Transverse colon (tissue), 4 donors: ENCODE measurements at places on chromosomes 3 and 15. TPM values are rescaled to one million over a fixed set of nuclear protein-coding genes. Genes with fewer than 3 reads are reported as not detected.
A peak's percentile ranks its signal among the peaks of the same experiment; 100 is the strongest.

DNA sequence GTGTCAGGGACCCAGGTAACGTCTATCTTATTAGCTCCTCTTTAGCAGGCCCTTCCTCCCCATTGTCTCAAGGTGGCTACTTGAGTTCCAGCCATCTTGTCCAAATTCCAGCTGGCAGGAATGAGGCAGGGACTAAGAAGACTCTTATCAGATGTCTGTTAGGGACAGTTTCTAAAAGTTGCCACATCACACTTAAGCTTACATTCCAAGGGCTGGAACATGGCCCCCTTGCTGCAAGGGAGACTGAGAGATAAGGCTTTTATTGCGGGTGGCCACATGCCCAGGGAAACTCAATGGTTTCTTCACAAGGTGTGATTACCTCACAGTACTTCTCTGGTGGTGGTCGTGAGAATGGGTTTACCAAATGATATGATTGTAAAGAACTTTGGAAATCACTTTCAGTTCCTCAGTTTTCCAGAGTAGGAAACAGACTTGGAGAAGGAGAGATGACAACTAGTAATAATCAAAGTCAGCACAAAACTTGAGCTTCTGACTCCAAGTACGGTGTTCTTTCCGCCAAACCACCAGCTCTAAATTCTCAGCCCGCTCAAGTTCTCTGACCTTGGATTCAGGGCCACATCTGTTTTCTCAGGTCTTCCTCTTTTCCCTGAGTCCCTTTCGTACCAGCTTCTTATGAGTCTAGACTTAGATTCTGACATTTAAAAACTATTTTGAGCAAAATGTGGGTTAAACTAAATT is 14.2 kb downstream of the PDIA5 start:
- H3K4me3 ChIP-seq: no peak overlapping the region
- DNase-seq: no peak
- H3K36me3 ChIP-seq: no peaks in the 10 kb centered on the region
- H3K27ac ChIP-seq: peak overlapping the region; percentile 50
- no peaks in the 10 kb centered on the region for H3K27me3 ChIP-seq

DNA sequence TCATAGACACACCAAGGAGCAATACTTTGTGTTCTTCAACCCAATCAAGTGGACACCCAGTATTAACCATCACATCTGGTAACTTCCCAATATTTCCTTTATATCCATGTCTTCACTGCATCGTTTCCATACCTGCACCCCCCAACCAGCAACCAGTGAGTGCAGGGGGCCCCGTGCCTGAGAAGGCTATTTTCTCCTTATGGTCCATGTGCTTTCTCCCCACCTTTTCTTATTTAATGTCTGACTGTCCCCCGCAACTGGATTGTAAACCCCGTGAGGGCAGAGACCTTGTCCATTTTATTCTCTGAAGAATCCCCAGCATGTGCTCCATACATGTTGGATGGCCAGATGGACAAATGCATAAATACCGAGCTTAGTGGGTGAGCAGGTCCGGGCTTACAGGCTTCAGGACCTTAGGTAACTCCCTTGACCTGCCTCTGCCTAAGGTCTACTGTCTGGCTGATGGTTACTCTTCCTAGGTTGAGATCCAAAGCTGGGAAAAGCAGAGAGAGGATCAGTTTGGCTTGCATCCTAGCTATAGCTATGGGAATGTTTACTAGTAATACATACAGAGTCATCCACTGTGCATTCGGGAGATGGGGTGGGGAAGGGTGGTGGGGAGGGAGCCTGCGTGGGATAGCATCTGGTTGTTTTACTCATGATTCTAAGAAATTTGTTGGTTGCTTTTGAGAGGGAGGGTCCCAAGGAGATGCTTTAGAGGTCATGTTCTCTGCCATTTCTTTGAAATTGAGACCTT is 41.5 kb downstream of the PXYLP1 start:
- DNase-seq: no peak
- no peaks in the 10 kb centered on the region for H3K36me3 ChIP-seq
- no peak overlapping the region for H3K27ac ChIP-seq
- no peak overlapping the region for H3K4me3 ChIP-seq
- no peaks in the 10 kb centered on the region for H3K4me1 ChIP-seq

DNA sequence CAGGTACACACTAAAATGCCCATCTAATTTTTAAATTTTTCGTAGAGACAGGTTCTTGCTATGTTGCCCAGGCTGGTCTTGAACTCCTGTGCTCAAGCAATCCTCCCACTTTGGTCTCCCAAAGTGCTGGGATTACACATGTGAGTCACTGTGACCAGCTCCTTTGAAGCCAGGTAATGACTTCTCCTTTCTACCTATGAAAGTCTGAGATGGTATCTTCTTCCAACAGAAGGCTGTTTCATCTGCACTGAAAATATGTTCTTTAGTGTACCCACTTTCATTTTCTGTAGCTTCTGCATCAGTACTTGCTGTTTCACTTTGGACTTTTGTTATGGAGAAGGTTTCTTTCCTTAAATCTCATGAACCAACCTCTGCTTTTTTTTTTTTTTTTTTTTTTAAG is 8.8 kb downstream of the OIP5 start:
- no peak overlapping the region for H3K4me3 ChIP-seq
- no peak overlapping the region for H3K27ac ChIP-seq
- no peaks in the 10 kb centered on the region for H3K4me1 ChIP-seq
- DNase-seq: no peak

- peak; percentile 58 for DNase-seq
- no peak within 1 kb of the TSS for H3K4me3 ChIP-seq
- H3K27ac ChIP-seq: no peak within 1 kb of the TSS
- H3K27me3 ChIP-seq: no peaks in the 10 kb centered on the region
- H3K36me3 ChIP-seq: no peaks in the 10 kb centered on the region
- H3K4me1 ChIP-seq: no peaks in the 10 kb centered on the region
Measured at GRCh38 chr3:112132975-112133448, at the start of gene GCSAM. TSS of gene GCSAM (minus strand) at chr3:112133248. CDS start at chr3:112133120, 128 bp downstream.

- no peaks in the 10 kb centered on the region for H3K36me3 ChIP-seq
- no peak overlapping the region for H3K4me3 ChIP-seq
- no peaks in the 10 kb centered on the region for H3K27me3 ChIP-seq
- DNase-seq: no peak
- peaks cover 2% of the 10 kb centered on the region for H3K4me1 ChIP-seq
Measured at GRCh38 chr15:61137105-61137792, 91.9 kb downstream of the RORA start.

- no peaks in the 10 kb centered on the region for H3K4me1 ChIP-seq
- no peak for DNase-seq
- no peak overlapping the region for H3K27ac ChIP-seq
- H3K36me3 ChIP-seq: no peaks in the 10 kb centered on the region
Measured at GRCh38 chr3:153295901-153296300, 133.9 kb downstream of the RAP2B start.

DNA sequence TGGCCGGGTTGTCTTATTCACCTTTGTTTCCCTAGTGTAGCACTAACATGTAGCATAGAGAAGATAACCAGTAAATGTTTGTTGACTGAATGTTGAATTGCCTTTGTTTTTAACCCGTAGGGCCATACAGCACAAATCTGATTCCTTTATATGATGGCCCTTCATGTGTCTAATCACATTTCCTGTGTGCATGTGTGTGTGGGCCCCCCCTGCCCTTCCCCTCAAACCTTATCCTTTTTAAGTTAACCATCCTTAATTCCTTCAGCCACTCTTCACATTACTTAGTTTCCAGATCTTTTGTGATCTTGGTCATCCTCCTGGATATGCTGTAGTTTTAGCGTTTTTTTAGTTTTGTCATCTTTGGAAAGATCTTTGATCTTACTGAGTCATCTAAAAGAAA is 4.2 kb downstream of the NEO1 start:
- no peak for DNase-seq
- H3K27me3 ChIP-seq: no peaks in the 10 kb centered on the region
- no peak overlapping the region for H3K27ac ChIP-seq
- no peaks in the 10 kb centered on the region for H3K36me3 ChIP-seq
- peaks cover 11% of the 10 kb centered on the region for H3K4me1 ChIP-seq

DNA sequence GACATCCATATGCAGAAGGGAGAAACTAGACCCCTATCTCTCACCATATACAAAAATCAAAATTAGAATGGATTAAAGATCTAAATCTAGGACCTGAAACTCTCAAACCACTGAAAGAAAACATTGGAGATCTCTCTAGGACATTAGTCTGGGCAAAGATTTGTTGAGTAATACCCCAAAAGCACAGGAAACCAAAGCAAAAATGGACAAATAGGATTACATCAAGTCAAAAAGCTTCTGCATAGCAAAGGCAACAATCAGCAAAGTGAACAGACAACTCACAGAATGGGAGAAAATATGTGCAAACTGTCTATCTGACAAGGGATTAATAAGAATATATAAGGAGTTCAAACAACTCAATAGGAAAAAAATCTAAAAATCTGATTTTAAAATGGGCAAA is 54.8 kb downstream of the MYO9A start:
- DNase-seq: no peak
- no peak overlapping the region for H3K27ac ChIP-seq
- no peaks in the 10 kb centered on the region for H3K36me3 ChIP-seq
- H3K4me1 ChIP-seq: no peaks in the 10 kb centered on the region

DNA sequence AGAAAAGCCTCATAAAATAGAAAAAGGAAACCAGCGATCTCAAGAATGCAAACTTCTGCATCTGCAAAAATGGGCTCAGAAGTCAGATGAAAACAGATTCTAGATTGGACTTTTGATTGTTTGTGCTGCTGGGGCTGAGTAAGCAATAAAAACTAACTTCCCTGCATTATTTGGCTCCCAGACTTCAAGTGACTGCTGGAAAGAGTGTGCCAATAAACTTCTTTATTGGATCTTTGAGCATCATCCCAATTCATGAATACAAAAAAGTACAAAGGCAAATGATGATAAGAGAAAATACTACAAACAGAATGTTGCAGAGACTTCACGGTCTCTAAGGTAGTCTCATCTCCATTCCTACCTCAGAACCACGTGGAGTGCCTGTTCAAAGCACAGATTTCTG is 97.9 kb downstream of the FGF12 start:
- no peak overlapping the region for H3K27ac ChIP-seq
- H3K4me1 ChIP-seq: no peaks in the 10 kb centered on the region
- no peak overlapping the region for H3K4me3 ChIP-seq
- H3K36me3 ChIP-seq: no peaks in the 10 kb centered on the region
- no peaks in the 10 kb centered on the region for H3K27me3 ChIP-seq

GRCh38 chr15:25852661-25853524 is 10.2 kb downstream of the ATP10A start:
- H3K27me3 ChIP-seq: no peaks in the 10 kb centered on the region
- no peak overlapping the region for H3K4me3 ChIP-seq
- H3K36me3 ChIP-seq: no peaks in the 10 kb centered on the region
- H3K27ac ChIP-seq: peak overlapping the region; percentile 43
- peaks cover 28% of the 10 kb centered on the region for H3K4me1 ChIP-seq

DNA sequence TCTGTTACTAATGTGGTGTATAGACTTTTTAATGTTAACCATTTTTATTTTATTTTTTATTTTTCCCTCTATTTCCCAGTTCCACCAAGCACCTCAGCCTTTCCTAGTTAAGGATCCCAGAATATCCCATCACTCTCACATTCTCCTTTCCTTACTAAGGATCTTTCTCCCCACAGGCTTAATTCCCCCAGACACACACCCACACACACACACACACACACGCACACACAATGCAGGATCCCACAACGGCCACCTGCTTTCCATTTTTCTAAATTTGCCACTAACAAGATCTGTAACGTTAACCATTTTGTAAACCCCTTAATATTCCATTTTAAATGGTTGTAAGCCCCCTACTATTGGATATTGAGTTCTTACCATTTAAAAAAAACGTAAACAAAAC is 404.1 kb downstream of the ZIC1 start:
- no peak for DNase-seq
- no peak overlapping the region for H3K4me3 ChIP-seq
- no peaks in the 10 kb centered on the region for H3K36me3 ChIP-seq
- H3K4me1 ChIP-seq: peaks cover 13% of the 10 kb centered on the region
- no peaks in the 10 kb centered on the region for H3K27me3 ChIP-seq
- no peak overlapping the region for H3K27ac ChIP-seq

DNA sequence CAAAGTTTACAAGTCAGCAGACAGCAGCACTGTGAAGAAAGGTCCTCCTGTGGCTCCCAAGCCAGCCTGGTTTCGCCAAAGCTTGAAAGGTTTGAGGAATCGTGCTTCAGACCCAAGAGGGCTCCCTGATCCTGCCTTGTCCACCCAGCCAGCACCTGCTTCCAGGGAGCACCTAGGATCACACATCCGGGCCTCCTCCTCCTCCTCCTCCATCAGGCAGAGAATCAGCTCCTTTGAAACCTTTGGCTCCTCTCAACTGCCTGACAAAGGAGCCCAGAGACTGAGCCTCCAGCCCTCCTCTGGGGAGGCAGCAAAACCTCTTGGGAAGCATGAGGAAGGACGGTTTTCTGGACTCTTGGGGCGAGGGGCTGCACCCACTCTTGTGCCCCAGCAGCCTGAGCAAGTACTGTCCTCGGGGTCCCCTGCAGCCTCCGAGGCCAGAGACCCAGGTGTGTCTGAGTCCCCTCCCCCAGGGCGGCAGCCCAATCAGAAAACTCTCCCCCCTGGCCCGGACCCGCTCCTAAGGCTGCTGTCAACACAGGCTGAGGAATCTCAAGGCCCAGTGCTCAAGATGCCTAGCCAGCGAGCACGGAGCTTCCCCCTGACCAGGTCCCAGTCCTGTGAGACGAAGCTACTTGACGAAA is 24.2 kb downstream of the STARD5 start:
- no peaks in the 10 kb centered on the region for H3K27me3 ChIP-seq
- peak overlapping the region; percentile 73 for H3K27ac ChIP-seq
- peak overlapping the region; percentile 9 for H3K4me3 ChIP-seq
- peaks cover 26% of the 10 kb centered on the region for H3K4me1 ChIP-seq
- no peaks in the 10 kb centered on the region for H3K36me3 ChIP-seq

DNA sequence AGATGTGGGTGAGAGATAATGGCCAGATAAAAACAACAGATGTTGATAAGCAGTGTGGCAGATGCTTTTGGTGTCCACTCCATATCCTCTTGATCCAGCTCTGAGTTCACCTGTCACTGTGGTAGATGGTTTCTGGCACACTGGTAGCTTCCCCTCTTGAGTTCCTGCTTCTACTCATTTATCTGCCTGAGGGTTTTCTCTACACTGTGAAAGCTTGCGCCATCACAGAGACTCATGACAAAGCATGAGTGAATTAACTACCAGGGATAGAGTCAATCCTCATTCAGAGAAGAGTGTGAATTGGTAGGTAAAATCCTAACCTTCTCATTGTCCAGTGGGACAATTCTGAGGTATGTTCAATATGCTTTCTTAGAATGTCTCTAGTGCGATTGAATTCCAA is 50.0 kb upstream of the ARHGEF26 start:
- H3K36me3 ChIP-seq: no peaks in the 10 kb centered on the region
- no peak overlapping the region for H3K27ac ChIP-seq
- DNase-seq: no peak
- no peaks in the 10 kb centered on the region for H3K27me3 ChIP-seq
- no peak overlapping the region for H3K4me3 ChIP-seq

Gene C3orf49
- not detected for total RNA-seq

Gene ISY1
- 11.0 TPM for total RNA-seq

Gene SSUH2
- 2.9 TPM for total RNA-seq

Gene BRPF1
- total RNA-seq: 14.9 TPM

Gene RBPMS2
- 17.7 TPM for total RNA-seq

Gene C3orf22
- not detected for total RNA-seq

Gene HAUS2
- total RNA-seq: 13.3 TPM

Gene SEMA3B
- 162 TPM for total RNA-seq
